Ovary (tissue), 10 donors: ENCODE measurements at places on chromosomes 5 and 9.

GRCh38 chr9:133320421-133320881 is 15.5 kb downstream of the SURF6 start:
- no peak for DNase-seq

GRCh38 chr5:145925353-145925752 is 11.0 kb upstream of the SH3RF2 start:
- DNase-seq = no peak

DNA sequence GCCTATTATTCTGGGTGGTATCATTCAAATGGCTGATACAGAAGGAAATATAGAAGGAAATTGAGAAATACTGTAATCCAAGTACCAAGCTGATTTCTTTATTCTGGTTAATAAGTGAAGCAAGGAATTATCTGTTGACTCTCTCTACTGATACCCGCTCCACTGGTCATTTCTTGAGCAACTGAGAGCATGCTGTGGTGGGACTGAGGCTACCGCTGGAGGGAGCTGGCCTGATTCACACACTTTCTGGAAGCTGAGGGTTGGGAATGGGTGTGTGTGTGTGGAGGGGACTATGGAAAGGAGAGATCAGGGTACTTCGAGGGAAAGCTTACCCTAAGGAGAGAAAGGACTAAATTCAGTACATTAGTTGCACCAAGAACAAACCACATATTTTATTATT is 104.1 kb downstream of the UGCG start:
- no peak for DNase-seq

GRCh38 chr9:86977205-86977835 is 30.0 kb upstream of the GAS1 start:
- no peak for DNase-seq

DNA sequence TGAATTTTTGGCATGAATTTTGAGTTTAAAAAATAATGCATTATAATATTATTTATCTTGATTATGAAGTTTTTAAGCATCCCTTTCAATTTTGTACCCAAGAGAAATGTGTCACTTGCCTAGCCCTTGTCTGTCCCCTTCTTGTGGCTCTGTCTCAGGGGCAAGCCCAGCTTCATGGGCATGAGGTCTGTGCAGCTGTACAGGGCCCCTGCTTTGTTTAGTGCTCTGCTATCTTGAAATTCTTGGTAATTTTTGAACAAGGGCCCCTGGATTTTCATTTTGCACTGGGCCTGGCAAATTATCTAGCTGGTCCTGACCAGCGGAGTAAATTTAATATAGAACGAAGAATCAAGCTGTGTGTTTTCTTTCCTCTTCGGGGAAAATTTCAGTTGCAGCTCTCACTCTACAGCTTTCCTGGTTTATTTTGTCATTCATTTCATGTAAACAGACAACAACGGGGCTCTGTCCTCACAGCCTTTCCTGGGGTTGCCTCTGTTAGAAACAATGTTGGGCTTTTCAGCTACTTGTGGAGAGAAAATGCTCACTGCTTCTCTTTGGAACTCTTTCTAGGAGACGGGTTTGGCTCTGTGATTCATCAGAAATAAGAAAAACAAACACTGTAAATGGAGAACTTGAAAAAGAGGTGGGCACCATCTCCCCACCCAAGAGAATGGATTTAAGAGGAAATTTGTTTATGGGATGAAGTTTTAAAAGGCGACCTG is 41.1 kb downstream of the LIX1 start:
- no peak for DNase-seq

DNA sequence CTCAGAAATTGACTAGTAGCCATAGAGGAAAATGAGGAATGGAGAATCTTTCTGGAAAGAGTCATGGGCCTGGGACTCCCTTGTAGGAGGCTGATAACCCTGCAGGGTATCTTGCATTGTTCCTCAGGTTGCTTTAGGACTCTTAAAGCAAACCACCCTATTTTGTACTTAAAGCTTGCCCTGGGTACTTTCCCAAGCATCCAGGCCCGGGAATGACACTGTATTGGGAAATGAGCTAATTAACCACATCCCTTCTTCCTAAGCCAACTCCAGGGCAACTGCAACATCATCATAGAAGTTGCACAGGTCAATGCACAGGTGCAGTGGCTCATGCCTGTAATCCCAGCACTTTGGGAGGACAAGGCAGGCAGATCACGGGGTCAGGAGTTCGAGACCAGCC is 55.9 kb downstream of the UGCG start:
- DNase-seq = no peak

GRCh38 chr5:142246258-142246657 is 78.6 kb downstream of the SPRY4 start:
- no peak for DNase-seq

- no peak for DNase-seq
Observed at GRCh38 chr5:170182491-170182890, 50.3 kb upstream of the C5orf58 start.
